ENCODE measurements at places on chromosomes 6 and 20.
A peak's percentile ranks its signal among the peaks of the same experiment; 100 is the strongest.

DNA sequence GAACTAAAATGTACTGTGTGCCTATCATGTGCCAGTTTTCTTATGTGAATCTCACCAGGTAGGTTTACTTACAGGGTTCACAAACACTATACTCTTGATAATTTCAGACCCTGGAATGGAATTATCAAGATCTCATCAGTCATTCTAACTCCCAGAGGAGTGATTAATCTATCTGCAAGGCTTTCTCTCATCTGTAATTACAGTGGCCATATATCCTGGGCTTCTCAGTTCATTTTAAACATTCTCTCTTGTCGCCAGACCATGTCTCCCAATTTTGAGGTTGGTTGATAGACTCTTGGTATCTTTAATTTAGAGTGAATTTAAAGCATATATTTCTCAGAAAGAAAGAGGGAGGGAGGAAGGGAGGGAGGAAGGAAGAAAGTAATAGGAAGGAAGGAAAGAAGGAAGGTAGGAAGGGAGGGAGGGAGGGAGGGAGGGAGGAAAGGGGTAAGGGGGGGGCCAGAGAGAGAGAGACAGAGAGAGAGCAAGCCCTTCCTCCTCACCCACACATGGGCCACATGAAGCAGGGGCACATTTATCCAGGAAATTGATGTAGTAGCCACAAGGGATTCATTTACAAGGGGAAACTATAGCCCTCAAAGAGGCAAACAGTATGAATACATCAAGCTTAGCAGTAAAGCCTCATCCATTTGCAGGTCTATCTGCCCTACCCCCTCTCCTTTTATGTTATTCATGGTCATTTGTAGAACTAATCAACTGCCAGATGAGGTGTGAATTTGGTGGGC lies 25.8 kb upstream of the NRSN1 start:
- no peak for DNase-seq

- no peak for DNase-seq
Observed at GRCh38 chr6:125655511-125655910, 93.9 kb upstream of the HEY2 start.

- DNase-seq, result no peak
Observed at GRCh38 chr6:102501615-102502014, 1108.1 kb downstream of the GRIK2 start.

GRCh38 chr6:44531442-44532015 lies 144.0 kb downstream of the CDC5L start:
- no peak for DNase-seq

DNA sequence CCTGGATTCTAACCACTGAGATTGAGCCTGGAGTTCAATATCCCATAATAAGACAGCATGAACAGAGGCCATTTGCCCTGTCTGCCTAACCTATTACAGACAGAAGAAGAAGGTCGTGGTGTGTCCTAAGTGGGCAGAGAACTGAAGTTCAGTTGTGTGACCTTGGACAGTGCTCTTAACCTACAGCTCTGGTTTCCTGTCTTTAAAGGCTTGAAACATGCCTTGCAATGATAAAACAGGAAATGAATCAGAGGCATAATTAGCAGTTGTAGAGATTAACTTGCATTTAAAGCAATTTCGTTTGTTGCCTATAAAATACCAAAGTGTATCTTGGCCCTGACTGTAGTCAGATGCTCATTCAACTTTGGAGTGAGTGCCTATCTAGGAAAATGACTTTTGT lies 507.2 kb upstream of the CHD6 start:
- no peak for DNase-seq

- peak; percentile 46 for DNase-seq
Observed at GRCh38 chr6:133017581-133017980, 203.2 kb downstream of the RPS12 start.

DNA sequence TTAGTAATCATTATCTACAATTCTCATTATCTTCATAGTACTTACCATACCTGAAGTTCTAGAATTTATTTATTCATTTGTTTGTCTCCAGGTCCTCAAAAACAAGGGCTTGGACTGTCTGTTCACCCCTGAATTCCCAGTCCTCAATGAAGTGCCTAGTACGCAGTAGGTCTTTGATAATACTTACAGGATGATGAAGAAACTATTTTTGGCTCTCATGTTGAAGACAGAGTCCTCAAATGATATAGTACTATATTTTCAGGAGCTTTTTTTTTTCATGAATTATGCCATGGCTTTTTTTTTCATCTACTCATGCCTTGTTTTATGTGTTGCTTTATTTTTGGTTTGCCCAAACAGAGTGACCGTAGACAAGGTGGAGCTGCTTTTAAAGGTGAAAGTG lies 66.5 kb downstream of the NDUFAF5 start:
- DNase-seq, result no peak

DNA sequence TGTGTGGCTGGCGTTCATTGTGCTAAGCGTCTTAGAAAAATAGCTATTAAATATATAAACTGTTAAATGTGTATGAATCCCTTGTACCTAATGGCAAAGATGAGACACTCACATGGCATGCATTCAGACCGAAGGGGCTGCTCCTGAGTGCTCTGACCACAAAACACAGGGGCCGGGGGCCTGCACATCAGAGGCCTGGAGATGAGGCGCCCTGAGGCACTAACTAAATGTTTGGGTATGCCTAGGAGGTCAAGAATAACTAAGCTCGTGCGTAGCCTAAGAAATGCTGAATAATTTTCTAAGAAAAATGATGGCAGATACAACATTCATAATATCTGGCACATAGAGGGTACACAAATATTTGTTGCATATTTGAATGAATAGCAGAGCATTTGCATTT lies 92.5 kb downstream of the PSMB1 start:
- no peak for DNase-seq

GRCh38 chr6:119179842-119180241 lies 101.4 kb upstream of the FAM184A start:
- no peak for DNase-seq

- DNase-seq, result no peak
Observed at GRCh38 chr20:7883309-7883708, 56.9 kb downstream of the HAO1 start.

GRCh38 chr20:56187534-56188165 lies 60.9 kb upstream of the MC3R start:
- DNase-seq, result no peak

GRCh38 chr6:62652692-62653328 lies 366.8 kb upstream of the KHDRBS2 start:
- DNase-seq, result no peak

- no peak for DNase-seq
Observed at GRCh38 chr20:12016291-12016690, 98.6 kb downstream of the BTBD3 start.

DNA sequence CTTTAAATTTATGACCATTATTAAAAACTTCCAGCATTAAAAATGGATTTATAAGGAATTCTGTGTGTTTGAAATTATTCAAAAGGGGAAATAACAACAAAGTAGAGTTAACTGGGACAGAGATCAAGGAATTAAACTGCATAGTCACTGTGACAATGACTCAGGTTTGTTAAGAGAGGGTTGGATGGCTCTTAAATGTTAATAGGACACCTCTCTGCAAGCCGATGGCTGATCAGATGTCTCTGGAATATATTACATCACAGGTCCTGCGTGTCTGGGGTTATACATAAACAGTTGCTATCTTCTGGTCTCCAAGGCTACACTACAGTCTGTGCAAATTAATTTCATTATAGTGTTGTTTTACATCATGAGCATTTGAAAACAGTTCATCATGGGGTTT lies 574.3 kb downstream of the COL12A1 start:
- DNase-seq, result peak; percentile 19

GRCh38 chr20:39983183-39983582 lies 705.9 kb downstream of the MAFB start:
- peak; percentile 4 for DNase-seq

- DNase-seq, result peak; percentile 54
Observed at GRCh38 chr20:1291191-1291741, 25.2 kb downstream of the SNPH start.

GRCh38 chr6:159908979-159909378 lies 18.2 kb downstream of the MAS1 start:
- no peak for DNase-seq

DNA sequence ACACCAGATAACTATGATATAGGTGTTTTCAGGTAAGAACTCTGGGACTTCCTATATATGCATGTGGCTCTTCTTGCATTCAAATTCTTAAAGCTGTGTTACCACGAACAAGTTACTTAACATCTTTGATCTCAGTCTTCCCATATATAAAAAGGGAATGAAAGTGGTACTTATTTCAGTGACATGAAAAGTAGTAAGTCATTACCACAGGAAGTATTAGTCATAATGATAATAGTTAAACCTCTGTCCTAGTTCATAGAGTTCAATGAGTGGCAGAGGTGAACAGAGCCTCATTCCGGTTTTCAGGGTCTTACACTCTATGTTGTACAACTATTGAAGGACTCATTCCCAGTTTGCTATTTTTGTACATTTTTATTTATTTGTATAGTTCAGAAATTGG lies 237.0 kb downstream of the NKAIN2 start:
- no peak for DNase-seq

DNA sequence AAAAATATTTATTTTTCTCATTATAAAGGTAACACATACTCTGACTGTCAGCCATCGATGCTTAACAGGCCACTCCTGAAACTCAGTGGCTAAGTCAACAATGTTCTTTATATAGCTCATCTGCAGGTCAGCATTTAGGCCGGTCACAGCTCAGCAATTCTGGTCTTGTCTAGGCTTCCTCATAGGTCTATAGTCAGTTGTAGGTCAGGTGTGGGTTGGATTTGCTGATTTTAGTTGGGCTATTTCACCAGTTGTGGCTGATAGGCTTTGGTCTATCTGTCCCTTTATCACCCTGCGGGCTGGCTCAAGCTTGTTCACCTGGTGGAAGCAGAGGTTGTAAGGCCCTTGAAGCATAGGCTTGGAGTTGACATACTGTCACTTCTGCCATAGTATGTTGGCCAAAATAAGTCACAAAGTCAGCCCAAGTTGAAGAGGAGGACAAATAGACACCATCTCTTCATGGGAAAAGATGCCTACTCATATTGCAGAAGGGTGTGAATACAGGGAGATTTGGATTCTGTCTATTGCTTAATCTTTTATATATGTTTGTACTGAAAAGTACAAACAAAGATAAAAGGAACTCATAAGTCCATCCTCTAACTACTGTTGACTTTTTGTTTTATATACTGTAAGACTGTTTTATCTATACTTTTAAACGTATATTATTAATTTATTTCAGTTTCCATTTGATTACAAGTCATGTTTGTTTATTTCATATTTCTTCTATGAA lies 75.0 kb downstream of the BCKDHB start:
- no peak for DNase-seq

GRCh38 chr6:139644821-139645220 lies 270.4 kb upstream of the CITED2 start:
- DNase-seq, result peak; percentile 78

DNA sequence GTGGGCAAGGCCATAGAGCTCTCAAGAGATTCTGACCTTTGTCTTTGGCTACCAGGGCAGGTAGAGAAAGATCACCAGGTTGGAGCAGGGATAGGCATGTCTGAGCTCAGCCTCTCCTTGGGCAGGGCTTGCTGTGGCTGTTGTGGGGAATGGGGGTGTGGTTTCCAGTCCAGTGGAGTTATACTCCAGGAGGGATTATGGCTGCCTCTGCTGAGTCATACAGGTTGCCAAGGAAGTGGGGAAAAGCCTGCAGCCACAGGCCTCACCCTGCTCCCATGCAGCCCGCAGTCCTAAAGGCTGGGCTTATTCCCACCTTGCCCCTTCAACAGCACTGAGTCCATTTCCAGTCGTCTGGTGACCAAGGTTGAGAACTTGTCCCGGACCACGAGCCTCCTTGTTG lies 21.9 kb downstream of the MEP1A start:
- no peak for DNase-seq

DNA sequence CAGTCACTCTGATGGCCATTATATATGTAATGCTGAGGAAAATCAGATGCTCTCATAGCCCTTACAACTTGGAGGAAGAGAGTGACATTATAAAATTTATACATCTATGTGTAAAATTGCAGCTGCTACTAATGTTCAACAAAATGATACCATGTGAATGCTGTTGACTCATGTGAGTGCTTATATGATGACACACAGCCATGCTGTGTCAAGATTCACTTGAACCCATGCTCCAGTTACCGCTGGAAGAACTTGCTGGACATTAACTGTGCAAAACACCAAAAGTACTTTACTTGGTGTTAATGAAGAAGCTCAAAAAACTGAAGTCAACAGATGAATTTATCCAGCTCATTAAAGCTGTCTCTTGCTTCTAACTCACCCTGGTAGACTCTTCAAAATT lies 318.9 kb upstream of the PLCB4 start:
- peak; percentile 74 for DNase-seq

GRCh38 chr6:143370812-143371370 lies 79.6 kb downstream of the ADAT2 start:
- no peak for DNase-seq

DNA sequence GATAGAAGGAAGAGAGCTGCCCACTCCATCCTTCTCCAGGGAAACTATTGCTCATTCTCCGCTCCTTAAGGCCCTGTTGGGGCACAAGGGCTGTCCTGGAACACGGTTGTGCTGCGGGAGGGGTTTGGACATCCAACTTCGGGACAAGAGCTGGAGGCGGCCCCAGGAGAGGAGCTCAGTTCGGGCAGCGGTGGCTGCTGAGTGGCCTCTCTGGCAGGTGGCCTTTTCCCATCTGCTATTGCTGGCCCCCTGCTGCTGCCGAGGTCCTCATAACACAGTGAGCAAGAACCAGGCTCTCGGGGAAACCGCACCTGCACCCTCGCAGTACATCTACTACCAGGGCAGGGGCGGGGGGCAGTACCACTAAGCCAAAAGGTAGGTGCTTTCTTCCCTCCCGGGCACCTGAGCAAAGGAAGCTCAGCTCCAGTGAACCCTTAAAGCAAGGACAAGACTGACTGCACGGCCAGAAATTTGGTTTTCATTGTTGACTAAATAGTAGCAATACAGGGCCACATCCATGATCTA lies 63.7 kb downstream of the PSMG4 start:
- no peak for DNase-seq

GRCh38 chr6:43275801-43276576 lies 22.1 kb upstream of the SLC22A7 start:
- no peak for DNase-seq

- no peak for DNase-seq
Observed at GRCh38 chr6:5093231-5094015, 8.3 kb downstream of the PPP1R3G start.

GRCh38 chr6:167748458-167749379 lies 78.0 kb upstream of the AFDN start:
- no peak for DNase-seq

DNA sequence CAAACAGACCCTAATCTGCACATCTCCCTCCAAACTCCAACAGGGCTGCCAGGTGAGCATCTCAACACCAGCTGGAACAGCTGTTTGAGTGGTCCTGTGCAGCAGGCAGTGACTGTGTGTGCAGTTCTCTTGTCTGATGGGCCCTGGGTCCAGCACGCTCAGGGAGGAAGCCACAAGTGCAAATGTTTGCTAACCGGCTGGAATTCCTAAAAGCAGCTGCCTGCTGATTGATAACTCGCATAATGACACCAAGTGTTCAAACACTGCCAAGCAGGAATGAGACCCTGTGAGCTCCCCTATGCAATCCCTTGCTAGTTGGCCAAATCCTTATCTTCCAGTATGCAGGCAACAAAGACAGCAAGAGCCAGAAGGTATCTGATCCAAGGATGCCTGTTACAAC lies 650.6 kb downstream of the CBLN4 start:
- DNase-seq, result no peak

GRCh38 chr6:40950986-40951698 lies 87.9 kb downstream of the UNC5CL start:
- peak; percentile 90 for DNase-seq

GRCh38 chr6:41934278-41935192 lies 7.1 kb downstream of the CCND3 start:
- DNase-seq, result no peak
